Left forelimb (tissue), 1 donor: ENCODE measurements at places on chromosomes 3 and 15.

GRCh38 chr15:79282371-79283251 is at the start of gene ANKRD34C:
ANKRD34C (plus strand) TSS chr15:79282722; CDS start chr15:79293285, 10,563 bp downstream.
- DNase-seq = no peak

DNA sequence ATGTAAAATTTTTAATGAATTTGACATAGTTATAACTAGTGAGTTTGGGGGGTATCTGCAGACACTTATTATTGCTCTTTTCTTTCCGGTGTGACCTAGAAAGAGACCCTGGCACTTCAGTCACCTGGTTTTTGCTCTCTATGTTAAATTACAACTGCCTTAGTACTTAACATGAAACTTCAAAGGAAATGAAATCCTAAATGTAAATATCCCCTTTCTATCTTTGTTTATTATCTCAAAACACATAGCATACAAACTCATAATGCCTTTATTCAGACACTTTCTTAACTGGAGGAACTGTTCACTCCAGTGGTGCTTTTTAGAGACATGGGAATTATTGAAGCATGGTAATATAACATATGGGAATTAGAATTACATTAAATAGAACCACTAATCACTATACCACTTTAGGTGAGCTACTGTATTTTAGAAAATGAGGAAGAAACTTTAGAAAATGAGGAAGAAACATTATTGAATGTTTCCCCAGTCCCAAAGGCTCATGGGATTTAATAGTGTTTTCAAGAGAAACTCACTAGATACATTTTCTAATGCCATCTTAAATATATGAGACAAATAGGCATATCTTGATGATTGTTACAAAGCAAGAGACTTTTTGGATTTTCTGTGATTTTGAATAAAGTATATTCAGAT is 119.5 kb upstream of the MLF1 start:
- DNase-seq = no peak

GRCh38 chr3:127276995-127277394 is 10.9 kb downstream of the PRR20G start:
- DNase-seq = no peak

DNA sequence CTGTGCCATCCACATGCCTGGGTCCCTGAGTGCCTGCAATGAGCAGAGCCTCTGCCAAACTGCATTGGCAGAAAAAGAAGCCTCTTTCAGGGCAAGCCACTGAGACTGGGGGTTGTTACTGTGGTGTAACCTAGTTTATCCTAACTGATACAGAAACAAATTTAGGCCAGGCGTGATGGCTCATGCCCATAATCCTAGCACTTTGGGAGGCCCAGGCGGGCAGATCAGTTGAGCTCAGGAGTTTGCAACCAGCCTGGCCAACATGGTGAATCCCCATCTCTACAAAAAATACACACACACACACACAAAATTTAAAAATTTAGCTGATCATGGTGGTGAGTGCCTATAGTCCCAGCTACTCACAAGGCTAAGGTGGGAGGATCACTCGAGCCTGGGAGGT is 221.6 kb downstream of the TBC1D2B start:
- DNase-seq = peak; percentile 36

GRCh38 chr3:157794771-157795170 is 291.6 kb upstream of the VEPH1 start:
- DNase-seq = no peak

- no peak for DNase-seq
These were observed 22.7 kb upstream of the KNG1 start for GRCh38 chr3:186694288-186695032.

GRCh38 chr3:149368201-149368673 is 9.2 kb downstream of the TM4SF1 start:
- DNase-seq = no peak

DNA sequence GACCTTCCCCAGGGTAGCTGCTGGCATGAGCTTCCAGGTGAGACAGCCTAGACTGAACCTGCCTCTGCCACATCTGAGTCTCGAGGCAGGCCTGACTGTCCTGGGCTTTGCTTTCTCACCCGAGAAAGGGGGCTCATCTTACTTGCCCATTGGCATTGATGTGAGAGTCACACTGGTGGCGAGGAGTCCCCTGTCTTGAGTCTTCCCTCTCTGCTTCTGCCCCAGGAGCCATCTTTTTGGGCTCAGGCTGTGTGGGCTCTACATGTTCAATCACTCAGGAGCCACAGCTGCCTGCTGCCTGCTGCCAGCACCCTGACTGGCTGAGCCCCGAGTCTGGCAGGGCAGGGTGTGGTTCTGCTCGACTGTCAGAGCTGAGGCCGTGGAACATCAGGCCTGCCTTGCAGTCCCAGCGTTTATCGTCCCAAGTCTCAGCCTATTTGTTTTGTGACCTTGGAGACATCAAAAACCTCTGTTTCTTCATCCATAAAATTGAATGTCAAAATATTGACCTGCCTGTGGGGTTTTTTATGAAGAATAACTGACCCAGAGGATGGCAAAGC is 132.5 kb downstream of the DNAJB8 start:
- no peak for DNase-seq

GRCh38 chr3:191282251-191283185 is 46.7 kb upstream of the CCDC50 start:
- DNase-seq = no peak

GRCh38 chr3:136889947-136890346 is 27.9 kb downstream of the NCK1 start:
- no peak for DNase-seq

DNA sequence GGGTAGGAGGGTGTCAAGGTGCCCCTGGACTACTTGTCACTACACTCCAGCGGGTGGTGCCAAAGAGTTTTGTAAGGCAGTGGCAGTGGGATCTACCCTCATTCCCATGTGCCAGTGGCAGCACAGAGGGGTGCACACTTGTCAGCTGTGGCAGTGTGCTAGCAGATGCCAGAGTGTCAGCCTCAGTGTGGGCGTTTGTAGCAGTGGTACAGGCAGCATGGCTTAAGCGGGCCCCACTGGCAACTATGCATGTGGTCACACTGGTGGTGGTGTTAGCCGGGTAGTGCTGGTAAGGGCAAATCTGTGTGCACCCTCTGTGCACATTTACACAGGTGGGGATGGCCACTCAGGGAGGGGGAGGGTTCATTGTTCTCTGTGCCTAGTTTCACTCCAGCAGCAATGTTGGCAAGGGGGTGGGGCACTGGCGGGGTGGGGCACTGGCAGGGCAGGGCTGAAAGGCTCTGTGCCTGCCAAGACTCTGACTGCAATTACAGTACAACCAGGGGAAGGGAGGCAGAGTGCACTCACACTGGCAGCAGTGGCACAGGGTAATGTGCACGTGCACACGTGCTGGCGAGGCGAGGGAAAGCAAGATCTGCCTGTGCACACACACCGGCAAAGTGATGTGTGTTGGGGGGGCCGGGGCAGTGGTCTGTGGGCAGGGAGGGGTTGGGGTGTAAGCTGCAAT is 31.8 kb downstream of the MYO9A start:
- DNase-seq = no peak

DNA sequence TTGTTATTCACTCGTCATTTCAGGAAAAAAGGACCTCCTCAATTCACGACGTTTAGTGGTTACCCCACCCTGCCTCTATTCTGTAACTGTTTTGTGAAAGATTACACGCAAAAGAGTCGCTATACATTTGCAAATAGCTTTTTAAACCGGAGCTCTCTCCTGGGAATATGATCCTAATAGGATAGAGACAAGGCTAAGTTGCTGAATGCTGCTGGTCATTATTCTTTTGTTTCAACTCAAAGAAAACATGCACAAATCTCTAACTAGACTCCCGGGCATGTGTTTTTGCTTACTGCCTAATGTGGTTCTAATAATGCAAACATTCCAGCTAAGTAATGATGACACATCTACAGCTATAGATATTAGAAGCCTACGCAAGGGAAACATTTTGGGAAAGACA is 214.6 kb upstream of the MDFIC2 start:
- DNase-seq = no peak

GRCh38 chr3:127033171-127033570 is 50.3 kb downstream of the PLXNA1 start:
- DNase-seq = no peak

GRCh38 chr3:103056542-103056941 is 621.7 kb downstream of the ZPLD1 start:
- DNase-seq = no peak

DNA sequence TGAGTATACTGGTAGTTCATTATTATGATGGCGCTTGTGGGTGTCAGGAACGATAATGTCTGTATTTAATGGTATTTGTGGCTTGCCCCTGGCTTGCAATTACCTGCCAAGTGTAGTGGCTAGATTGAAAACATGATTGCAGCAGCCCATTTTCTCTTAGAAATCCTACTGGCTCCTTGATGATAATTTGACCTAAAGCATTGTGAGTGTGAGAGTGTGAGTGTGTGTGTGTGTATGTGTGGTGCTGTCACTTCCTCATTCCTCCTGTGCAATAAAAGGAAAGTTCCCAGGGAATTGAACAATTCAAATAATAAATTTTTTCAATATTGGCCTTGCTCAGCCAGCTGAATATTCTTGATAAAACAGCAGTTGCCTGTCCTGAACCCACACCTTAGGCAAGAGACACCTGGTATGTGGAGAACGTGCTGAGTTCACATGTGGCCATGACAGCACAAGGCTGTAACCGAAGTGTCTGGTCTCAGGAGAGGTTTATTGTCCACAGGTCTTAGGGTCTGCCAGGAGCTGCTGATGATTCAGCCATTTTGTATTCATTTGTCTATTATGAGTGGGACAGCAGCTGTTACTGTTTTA is 193.3 kb downstream of the CD47 start:
- no peak for DNase-seq

- DNase-seq = no peak
These were observed 727.1 kb upstream of the NECTIN3 start for GRCh38 chr3:110344487-110344886.

DNA sequence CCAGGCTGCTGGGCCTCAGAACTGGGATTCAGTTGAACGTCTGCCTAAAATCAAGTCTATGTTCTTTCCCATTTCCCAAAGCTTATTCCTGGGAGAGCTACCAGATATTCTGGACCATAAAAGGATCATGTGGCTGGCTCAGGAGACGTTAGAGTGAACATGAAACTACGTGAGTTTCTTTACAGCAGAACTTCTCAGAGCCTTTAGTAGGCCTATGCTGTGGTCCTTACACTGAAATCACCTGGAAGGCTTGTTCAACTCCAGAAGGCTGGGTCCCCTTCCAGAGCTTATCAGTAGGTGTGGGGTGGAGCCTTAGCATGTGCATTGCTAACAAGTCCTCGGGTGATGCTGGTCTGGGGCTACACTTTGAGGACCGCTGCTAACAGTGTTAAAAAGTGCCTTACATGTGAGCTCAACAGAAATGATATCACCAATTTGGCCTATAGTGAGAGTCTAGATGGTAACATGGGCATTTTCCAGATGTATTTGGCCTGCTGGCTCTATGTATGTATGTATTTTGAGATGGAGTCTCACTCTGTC is 50.7 kb downstream of the LMCD1 start:
- DNase-seq = no peak

GRCh38 chr3:123343296-123344174 is 105.4 kb downstream of the ADCY5 start:
- no peak for DNase-seq

DNA sequence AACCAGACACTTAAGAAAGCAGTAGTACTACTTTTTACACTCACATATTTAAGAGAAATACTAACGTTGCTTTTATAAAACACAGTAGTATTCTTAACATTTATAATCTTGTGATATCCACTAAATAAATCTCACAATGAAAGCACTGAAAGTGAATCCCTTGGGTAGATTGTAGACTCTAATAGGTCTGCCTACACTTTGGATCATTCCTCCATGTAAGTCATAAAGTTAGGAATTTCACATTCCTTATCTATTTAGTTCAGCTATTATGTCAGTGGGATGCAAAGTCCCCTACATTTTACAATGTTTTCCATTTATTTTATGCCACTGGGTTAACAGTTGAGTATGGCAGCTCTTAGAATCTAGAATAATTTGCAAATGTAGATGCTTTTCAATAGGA is 330.7 kb downstream of the LSAMP start:
- no peak for DNase-seq

GRCh38 chr15:77418966-77419835 is 703 bp downstream of the PEAK1 start:
- peak; percentile 72 for DNase-seq

GRCh38 chr3:164174059-164174458 is 904.2 kb downstream of the SI start:
- no peak for DNase-seq

DNA sequence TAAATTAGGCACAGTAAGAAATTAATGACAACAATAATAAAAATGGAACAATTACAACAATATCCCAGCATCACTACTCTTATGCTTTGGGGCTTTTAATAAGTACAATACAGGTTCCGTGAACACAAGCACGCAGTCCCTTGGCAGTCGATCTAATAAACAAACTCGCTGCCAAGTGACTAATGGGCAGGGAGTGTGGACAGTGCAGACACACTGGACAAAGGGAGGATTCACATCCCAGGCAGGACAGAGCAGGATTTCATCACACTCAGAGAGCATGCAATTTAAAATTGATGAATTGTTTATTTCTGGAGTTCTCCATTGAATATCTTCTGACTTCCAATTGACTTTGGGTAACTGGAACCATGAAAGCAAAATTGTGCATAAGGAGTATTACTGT is 524.1 kb upstream of the CFAP20DC start:
- no peak for DNase-seq

- DNase-seq = no peak
These were observed 20.2 kb downstream of the AMOTL2 start for GRCh38 chr3:134353831-134354611.

DNA sequence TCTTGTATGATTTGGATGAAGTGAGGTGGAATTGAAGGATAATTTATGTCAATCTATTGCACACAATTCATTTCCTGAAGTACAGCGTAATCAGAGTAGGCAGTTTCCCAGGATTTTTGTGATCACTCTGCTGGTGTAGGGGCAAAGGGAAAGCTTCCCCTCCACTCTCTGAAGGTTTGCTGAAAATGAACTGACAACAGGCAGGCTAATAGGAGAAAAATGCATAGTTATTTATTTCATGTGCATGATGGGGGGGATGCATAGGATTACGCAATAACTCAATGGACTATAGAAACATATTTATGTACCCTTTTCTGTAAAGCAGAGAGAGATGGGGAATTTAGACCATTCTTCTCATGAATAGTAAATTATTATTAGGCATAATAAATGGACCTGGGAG is 872.9 kb downstream of the NAALADL2 start:
- no peak for DNase-seq

DNA sequence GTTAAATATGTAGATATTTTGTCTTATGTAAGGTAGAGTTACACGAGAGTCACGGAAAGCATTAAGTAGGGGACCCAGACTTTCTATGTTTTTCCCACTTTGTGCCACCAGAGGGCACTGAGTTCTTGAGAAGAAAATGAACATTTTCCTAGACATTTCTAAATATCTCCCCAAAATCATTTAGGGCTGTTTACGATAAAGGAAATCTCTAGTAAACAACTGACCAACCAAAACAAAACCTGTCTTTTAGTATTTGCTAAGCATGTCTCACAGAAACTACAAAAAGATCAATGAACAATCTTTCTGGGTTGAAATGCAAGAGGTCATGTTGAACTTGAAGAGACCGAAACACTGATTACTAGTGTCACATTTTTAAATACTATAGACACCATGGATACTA is 16.1 kb downstream of the POU1F1 start:
- no peak for DNase-seq
